ENCODE measurements at places on chromosomes 2 and 18. TPM values are rescaled to one million over a fixed set of nuclear protein-coding genes. Genes with fewer than 3 reads are reported as not detected.

PDE1A gene
- total RNA-seq, result 12.9 TPM

GREB1L gene
- total RNA-seq, result 0.43 TPM

TBC1D8 gene
- total RNA-seq, result 75.6 TPM

STARD6 gene
- not detected for total RNA-seq

CABYR gene
- total RNA-seq, result 4.7 TPM

INO80B gene
- total RNA-seq, result not detected

TFPI gene
- 118 TPM for total RNA-seq

RIT2 gene
- not detected for total RNA-seq

GRCh38 chr2:96808176-96808837 lies 7.8 kb upstream of the CNNM3 start:
- DNase-seq, result no peak

- DNase-seq, result no peak
These were observed 118.6 kb downstream of the LYPD6 start for GRCh38 chr2:149449017-149449416.

GRCh38 chr2:29782549-29783458 lies 138.6 kb downstream of the ALK start:
- DNase-seq, result no peak

DNA sequence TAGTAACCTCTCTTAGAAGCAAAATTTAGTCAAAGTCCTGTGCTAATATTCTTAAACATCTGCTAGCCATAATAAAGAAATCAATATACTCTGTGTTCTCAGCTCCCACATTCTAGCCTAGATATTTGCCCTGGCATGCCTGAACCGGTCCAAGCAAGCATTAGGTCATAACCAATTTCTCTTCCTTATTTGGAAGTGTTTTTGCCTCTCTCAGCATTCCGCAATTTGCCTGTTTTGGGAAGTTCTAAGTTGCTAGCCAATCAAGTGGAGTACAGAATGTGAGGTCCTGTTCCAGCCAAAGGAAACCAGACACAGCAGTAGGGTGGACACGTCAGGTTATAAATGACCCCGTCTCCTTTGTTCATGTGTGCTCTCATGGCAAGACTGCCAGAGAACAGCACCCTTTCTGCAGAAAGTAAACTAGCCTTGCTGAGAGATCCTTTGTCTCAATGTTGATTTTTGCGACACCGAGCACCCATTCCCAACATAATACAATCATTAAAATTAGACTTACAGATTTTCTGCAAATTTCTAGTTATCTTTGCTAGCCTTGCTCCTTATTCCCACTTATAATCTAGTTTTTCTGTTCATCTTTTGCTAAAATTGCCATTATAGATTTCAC lies 13.0 kb upstream of the SULT1C4 start:
- DNase-seq, result no peak

- no peak for DNase-seq
These were observed 263.0 kb downstream of the NDUFA10 start for GRCh38 chr2:239762106-239762505.

DNA sequence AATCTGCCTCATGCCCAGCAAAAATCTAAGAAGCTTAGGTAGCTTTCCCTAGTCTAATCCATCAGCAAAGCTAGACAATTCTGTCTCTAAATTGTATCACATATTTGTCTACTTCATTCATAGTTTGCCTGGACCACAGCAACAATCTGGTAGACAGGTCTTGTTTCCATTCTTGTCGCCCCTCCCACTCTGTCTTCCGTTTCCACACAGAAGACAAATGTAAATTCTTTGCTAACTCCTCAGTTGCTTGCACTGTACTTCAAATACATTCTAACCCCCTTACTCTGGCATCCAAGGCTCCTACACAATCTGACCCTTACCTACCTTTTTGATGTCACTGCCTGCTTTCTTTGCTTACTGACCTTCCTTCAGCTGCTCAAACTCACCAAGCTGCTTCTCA lies 40.1 kb downstream of the THUMPD2 start:
- no peak for DNase-seq

DNA sequence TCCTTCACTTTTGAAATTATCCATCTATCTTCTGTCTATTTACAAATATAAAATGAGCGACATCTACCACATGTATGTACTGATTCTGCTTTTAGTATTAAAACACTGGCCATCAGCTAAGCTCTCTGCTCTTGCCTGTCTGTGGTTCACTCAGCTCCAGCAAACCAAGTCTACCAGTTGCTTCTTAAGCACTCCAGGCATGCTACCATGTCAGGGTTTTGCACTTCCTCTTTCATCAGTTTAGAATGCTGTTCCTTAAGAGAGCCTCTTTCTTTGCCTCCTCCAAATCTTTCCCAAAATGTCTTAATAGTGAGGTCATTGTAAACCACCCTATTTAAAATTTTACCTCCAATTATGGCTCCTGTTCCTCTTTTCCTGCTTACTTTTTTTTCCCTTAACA lies 59.5 kb downstream of the SCN3A start:
- DNase-seq, result no peak

DNA sequence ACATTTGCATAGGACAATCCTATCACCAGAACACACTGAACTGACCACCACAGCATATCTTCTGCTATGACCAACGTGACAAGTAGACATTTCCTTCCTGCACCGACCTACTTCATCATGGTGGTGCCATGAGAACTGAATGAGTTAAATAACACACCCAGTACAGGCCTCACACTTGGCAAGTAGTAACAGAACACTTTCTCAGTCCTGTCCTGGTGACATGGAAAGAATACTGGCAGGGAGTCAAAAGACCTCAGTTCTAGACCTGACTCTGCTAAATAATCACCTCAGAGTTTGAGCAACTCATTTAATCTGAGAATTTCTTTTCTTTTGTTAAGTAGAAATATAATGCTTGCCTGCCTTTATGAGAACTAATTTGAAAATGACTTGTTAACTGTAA lies 186.3 kb upstream of the SMAD7 start:
- DNase-seq, result no peak

DNA sequence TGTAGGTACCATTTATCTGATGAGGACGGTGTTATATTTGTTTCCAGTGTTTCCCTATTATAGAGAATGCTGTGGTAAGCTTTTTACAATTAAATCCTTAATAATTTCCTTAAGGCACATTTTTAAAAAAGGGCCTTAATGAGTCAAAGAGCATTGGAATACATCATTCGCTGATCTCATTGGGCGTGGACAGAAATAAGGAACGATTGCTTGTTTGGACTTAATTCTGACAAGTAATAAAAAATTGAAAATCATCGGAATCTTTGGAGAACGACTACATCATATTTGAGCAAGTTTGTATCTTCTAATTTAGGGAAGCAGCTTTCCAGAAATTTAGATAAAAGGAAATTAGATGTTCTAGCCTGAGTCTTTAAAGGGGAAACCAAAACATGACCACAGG lies 11.3 kb downstream of the AGPS start:
- DNase-seq, result no peak

- DNase-seq, result no peak
These were observed 43.0 kb upstream of the ITSN2 start for GRCh38 chr2:24403168-24403831.
